ENCODE measurements at places on chromosomes 5 and 9.

DNA sequence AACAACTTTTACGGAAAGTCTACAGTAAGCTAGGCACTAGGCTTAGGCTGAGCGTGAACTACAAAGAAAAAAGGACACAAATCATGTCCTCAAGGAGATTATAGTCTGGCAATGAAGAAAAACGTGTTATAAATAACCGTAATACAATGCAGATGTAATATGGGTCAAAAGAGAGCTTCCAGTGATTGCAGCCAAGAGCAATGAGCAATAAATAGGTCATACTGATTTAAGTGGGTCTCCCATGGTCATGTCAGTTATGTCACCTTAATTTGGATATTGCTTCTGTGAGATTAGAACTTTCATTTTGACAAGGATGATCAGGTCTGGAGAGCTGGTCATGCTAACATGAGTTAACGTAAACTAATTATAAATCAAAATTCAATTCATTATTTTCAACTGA is 158.6 kb upstream of the GNA14 start:
- DNase-seq, result no peak

GRCh38 chr5:152437866-152438265 is 32.8 kb upstream of the NMUR2 start:
- DNase-seq, result no peak

- no peak for DNase-seq
Observed at GRCh38 chr9:129177443-129177790, 644 bp downstream of the IER5L start.

- DNase-seq, result no peak
Observed at GRCh38 chr9:91896097-91896496, 53.9 kb downstream of the ROR2 start.

DNA sequence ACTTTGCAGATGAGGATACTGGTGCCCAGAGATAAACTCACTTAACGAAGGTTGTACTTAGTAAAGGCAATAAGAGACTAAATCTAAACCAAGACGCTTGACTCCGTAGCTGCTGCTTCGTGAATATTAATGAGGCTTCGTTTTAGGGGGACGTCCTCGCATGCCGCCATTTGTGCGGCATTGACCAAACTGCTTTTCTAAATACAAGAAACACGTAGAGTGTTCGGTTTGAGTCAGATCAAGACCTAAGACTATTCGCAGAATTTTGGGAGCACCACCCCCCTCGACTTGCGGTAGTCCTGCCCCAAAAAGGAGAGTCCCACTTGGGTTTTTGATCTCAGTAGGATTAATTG is 1.1 kb downstream of the NPM1 start:
- no peak for DNase-seq

- no peak for DNase-seq
Observed at GRCh38 chr5:42522783-42523182, 99.5 kb downstream of the GHR start.

GRCh38 chr9:28249424-28249823 is 676.1 kb upstream of the C9orf72 start:
- DNase-seq, result no peak

- DNase-seq, result peak; percentile 44
Observed at GRCh38 chr9:98091735-98092612, 27.0 kb downstream of the TRIM14 start.

- no peak for DNase-seq
Observed at GRCh38 chr5:372996-373709, 51.6 kb downstream of the AHRR start.

DNA sequence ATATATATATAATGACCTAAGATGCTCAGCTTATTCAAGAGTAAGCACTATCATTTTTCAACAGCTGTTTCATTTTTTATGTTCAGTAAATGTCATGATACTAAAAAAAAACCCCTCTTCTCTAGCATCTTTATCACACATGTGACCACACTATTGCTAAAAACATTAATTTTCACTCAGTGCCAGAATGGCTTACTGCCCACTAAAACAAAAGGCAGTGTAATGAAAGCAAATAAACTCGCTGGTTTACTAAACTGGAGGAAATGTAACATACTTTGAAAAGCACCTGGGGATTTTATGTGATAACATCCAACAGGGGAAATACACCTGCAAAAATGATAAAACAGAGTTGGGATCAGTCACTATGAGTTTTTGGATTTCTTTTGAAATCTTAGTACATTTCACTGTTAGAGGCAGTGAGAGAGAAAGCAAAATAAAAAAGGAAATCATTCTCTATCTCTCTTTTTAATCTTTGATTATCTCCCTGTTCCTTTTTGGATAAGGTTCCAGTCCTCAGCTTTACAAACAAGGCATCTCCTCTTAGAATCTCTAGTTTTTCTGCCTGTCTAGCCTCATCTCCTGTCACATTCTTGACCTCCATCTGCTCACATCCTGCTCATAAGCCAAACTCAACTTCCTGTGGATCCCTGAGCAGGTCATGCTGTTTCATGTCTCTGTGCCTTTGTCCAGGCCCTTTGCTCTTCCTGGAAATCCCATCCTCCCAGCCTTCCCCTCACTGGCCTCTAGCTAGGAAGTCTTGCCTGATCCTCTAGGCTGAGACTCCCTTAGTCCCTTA is 338.0 kb downstream of the MAN2A1 start:
- no peak for DNase-seq

GRCh38 chr5:107949688-107950341 is 279.1 kb upstream of the EFNA5 start:
- no peak for DNase-seq

DNA sequence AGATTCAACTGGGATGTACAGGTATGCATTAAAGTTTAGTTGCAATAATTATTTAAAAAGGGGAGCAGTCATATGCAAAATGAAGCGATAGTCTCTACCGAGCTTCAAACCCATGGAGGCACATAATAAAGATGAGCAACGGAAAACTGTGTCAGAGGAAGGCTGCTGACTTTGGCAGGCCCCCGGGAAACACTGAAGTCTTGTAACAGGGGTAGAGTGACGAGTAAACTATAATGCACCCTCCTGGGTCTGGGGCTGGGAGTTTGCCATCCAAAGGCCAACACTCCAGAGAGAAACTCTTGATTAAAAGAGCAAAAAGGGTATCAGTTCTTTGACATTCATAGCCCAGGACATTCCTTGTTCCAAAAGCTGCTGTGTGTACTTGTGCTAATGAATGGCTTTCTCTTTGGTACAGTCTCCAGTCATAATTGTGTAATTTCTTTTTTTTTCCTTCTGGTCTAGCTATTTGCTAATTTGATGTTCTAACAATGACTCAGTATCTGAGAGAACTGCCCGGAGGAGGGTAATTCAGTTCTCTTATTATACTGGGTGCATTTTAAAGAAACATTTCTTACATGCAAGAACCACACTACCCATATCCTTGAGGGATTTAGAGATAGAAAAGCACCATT is 59.2 kb downstream of the TNC start:
- DNase-seq, result no peak

DNA sequence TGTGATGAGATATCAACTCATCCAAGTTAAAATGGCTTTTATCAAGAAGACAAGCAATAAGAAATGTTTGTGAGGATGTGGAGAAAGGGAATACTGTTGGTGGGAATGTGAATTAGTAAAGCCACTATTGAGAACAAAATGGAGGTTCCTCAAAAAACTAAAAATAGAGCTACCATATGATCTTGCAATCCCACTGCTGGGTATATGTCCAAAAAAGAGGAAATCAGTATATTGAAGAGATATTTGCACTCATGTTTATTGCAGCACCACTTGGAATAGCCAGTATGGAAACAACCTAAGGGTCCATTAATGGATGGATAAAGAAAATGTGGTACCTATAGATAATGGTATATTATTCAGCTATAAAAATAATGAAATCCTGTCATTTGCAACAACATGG is 25.1 kb downstream of the PPIP5K2 start:
- no peak for DNase-seq

- DNase-seq, result no peak
Observed at GRCh38 chr5:107554776-107555424, 115.8 kb downstream of the EFNA5 start.

- DNase-seq, result no peak
Observed at GRCh38 chr5:36529142-36529541, 77.3 kb upstream of the SLC1A3 start.

DNA sequence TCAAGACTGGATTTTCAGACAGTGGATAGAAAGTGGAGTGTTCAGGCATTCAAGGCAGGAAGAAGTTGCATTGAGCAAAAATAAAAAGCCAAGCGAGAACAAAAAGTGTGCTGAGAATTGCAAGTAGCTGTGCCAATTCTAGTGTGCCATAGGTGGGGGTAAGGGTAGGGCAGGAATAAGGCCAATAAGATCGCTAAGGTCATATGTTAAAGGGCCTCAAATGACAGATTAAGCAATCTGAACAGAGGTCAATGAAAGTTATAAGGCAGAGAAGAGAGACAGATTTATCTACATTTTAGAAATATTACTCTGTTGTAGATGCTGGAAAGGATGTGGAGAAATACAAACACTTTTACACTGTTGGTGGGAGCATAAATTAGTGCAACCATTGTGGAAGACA is 36.4 kb downstream of the NADK2 start:
- DNase-seq, result no peak

- DNase-seq, result no peak
Observed at GRCh38 chr5:38515092-38515491, 41.4 kb downstream of the LIFR start.

GRCh38 chr9:137817236-137818200 is 60.1 kb upstream of the CACNA1B start:
- no peak for DNase-seq

- no peak for DNase-seq
Observed at GRCh38 chr5:95690333-95690732, 7.5 kb upstream of the SPATA9 start.

DNA sequence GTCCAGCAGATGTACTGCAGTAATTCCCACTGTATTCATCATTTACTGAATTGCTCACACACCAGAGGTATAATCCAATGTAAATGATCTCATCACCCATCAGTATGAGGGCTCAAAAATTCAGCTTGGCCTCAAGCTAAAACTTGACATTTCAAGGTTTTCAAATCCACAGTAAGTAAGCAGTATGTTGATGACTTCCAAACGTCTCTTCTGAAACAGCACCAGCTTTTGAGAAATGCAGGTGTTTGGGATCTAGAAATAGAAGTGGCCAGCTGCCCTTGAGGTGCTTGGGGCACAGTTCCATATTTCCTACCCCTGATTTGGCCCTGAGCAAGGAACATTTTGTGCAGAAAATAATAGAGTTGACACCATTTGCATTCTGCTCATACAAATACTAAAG is 388.0 kb upstream of the TUSC1 start:
- DNase-seq, result peak; percentile 45
